ENCODE measurements at places on chromosomes 2 and 18.
A peak's percentile ranks its signal among the peaks of the same experiment; 100 is the strongest.

GRCh38 chr2:239178484-239178883, 222.3 kb downstream of the HDAC4 start:
- DNase-seq: no peak

GRCh38 chr2:157761520-157761919, 114.6 kb downstream of the ACVR1 start:
- no peak for DNase-seq

GRCh38 chr2:96528006-96528699, 8.4 kb upstream of the ARID5A start:
- peak; percentile 19 for DNase-seq

- DNase-seq: no peak
Measured at GRCh38 chr2:229081411-229081810, 189.7 kb downstream of the PID1 start.

- DNase-seq: no peak
Measured at GRCh38 chr18:3451989-3452749, 2.2 kb downstream of the TGIF1 start.

DNA sequence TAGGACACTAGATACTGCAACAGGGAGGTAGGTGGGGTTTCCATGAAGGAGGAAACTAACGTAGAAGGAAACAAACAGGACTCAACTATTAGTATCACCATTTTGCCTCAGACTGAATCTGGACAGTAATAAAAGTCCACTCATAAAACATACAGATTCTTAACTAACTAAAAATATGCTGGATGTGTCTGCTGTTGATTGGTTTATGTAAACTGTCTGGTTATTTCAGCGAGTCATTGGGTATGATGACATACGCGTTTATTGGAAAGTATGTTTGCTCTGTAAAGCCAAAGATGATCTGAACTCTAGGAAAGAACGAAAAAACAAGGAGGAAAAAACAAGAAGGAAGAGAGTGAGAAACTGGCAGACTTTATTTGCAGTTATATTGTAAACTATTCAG, 1816.1 kb upstream of the LRRTM1 start:
- no peak for DNase-seq
